Stimulated activated CD4-positive, alpha-beta T cell treated with anti-CD3 and anti-CD28 coated beads, TNF-alpha, amount 100 ng/mL, for 48 hours (primary cell): ENCODE measurements at places on chromosomes 3 and 15.

DNA sequence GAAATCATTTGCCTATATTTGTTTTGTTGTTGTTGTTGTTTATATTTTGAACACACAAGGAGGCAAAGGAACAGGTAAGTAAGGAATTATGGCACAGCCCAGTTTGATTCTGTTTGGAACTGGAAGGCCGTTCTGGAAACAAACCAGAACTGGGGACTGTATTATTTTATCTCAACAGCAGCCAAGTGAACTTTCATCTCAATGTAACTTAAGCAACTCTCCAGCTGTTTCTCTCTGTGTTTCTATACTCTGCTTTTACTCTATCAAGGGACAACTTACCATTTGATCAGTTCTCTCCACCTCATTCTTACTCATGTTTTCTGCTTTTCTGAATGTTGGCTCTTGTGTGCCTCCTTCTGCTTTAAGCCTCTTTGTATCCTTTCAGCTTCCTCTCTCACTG, 16.0 kb upstream of the WDR49 start:
- DNase-seq: no peak

- no peak for DNase-seq
Measured at GRCh38 chr15:42009022-42009421, 11.8 kb downstream of the PLA2G4E start.

DNA sequence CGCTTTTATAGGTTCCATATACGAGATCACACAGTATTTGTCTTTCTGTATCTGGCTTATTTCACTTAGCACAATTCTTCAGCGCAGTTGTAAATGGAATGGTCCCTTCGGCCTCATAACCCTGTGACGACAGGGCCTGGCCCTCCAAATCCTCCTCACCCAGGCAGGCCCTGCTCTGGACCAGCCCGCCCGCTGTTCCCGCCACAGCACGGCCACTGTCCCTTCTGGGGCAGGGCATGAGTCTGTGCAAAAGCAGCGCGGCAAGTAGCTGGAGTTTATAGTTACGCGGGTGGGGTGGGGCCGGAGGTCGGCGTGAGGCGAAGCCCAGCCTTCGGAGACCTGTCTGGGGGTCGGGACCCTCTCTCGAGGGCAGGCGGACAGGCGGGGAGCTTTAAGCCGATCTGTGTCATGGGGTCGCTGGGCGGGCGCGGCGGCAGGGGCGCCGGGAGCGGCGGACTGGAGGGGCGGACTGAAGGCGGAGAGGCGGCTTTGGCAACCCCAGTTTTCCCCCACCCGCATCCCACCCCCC, 543 bp downstream of the ARPIN start:
- DNase-seq: no peak

GRCh38 chr3:183698756-183699155, 1.2 kb downstream of the YEATS2 start:
- no peak for DNase-seq

GRCh38 chr3:138461246-138461645, 26.8 kb downstream of the ESYT3 start:
- DNase-seq: no peak

GRCh38 chr3:150370122-150370602, 37.9 kb upstream of the TSC22D2 start:
- DNase-seq: no peak

- DNase-seq: no peak
Measured at GRCh38 chr3:116757315-116757714, 47.7 kb downstream of the TUSC7 start.

DNA sequence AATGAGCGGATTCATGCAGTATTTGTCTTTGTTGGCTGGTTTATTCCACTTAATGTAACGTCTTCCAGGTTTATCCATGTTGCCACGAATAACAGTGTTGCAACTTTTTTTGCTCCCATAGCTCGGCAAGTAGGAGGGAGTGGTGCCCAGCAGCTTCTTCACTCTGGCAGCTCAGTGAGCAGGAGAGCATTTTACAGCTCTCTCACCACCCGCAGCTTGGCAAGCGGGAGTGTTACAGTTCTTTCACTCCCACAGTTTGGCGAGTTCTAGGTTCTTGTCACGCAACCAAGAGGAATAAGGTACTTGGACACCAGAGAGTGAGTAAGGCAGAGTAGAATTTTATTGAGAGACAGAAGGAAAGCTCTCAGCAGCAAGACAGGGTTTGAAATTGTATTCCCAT, 935.2 kb downstream of the TBL1XR1 start:
- DNase-seq: no peak

GRCh38 chr3:2262204-2262603, 163.5 kb downstream of the CNTN4 start:
- no peak for DNase-seq

DNA sequence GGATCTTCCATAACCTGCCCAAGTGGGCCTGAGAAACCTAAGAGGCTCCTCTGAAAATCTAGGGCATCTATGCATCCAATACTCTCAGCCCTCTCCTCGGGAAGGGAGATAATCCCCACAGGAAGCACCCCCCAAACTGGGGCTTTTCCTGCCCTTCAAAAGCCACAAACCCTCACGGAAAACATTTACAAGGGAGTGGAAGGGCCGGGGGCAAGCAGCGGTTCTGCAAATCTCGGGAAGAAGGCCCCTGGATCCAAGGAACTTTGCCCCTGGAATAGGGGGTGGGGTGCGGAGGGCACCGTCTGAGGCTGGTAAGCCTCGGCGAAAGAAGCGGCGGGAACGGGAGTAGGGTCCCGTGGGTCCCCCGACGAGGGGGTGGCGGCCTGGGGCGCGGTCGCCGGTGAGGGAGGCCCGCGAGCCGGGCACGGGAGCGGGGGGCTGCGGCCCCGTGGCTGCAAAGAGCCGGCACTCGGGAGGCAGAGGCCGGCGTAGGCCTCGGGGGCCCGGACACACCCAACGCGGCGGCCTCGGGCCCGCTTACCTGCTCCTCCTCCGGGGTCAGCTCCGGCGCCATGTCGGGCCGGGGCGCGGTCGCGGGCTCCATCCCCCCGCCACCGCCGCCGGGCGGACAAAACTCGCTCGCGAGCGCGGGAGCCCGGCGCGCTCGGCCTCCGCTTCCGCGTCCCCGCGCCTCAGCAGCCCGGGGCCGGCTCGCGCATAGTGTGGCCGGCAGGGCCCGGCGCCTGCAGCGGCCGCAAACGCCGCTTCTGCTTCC, 755 bp downstream of the PTPN9 start:
- DNase-seq: no peak

DNA sequence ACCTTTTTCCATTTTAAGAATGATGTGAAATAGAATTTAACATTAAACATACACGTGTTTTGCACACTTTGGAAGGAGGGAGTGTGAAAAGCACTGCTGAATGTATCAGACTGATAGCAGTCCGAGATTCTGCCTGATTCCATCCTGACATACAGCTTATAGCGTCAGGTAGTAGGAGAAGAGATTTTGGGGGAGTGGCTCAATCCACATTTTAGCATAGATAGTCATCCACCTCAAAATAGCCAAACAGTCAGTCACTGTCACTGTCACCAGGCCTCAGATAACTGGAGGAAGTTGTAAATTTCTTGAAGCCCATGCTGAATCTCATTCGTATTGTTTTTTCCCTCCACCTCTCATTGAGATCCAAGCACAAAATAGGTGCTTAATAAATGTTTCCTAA, 35.4 kb upstream of the ARHGEF26 start:
- no peak for DNase-seq

- DNase-seq: no peak
Measured at GRCh38 chr3:188194332-188194731, 40.4 kb downstream of the LPP start.

- no peak for DNase-seq
Measured at GRCh38 chr3:194278186-194278845, 72.8 kb downstream of the CPN2 start.

- no peak for DNase-seq
Measured at GRCh38 chr3:127668906-127669305, 3.8 kb upstream of the ABTB1 start.
